RCC 7860 (cell line): ENCODE measurements at places on chromosomes 11 and 22.

DNA sequence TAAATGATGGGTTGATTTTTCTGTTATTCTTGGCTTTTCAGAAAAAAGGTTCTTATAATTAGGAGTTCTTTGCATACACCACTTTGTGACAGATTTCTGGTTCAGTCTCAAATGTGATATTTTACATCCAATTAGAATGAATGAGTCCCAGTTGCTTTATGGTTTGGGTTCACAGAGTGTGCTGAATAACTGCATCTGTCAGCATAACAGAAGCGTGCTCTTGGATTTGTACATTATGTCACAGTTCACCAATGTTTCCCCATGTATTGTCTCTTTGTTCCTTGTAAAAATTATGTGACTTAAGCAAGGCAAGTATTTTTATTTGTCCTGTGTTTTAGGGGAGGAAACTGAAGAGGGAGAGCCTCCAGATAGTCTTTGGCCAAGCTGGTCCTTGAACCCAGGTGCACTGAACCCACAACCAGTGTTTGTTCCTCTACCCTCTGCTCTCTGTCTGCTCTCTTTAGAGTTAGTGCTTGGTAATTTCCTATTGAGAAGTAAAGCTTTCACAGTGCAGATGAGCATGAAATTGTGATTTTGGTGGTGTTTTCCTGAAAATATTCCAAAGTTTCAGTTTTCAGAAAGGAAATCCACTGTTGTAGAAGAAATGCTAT is 107.5 kb downstream of the TBC1D22A start:
- no peak for DNase-seq

- DNase-seq = no peak
Observed at GRCh38 chr11:35887737-35888136, 56.1 kb upstream of the LDLRAD3 start.

DNA sequence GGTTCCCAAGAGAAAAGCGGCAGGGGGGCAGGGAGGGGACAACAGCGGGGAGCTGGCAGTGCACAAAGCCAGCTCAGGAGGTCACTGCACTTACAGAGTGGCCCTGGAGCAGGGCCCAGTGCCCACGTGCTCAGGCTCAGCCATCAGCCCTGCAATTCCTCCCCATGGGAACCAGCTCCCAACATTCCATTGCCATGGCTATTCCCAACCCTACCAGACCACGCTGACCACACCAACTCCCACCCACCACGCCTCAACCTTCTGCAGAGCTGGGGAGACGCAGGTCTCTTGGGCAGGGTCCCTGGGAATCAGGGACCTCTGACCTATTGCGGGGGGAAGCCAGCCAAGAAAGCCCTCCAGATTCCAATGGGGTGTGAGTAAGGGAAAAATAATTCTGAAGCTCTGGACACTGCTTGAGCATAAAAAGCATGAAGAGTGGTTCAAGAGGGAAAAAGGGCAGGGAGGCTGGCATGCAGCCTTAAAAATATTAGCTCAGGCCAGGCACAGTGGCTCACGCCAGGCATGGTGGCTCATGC is 38.3 kb upstream of the TFIP11 start:
- DNase-seq = peak; percentile 97

GRCh38 chr11:63986156-63986931 is at the start of gene OTUB1:
OTUB1 (plus strand) TSS chr11:63986438; CDS start chr11:63986457, 19 bp downstream.
- peak; percentile 75 for DNase-seq

- no peak for DNase-seq
Observed at GRCh38 chr11:77068457-77069335, 1.9 kb downstream of the CAPN5 start.

DNA sequence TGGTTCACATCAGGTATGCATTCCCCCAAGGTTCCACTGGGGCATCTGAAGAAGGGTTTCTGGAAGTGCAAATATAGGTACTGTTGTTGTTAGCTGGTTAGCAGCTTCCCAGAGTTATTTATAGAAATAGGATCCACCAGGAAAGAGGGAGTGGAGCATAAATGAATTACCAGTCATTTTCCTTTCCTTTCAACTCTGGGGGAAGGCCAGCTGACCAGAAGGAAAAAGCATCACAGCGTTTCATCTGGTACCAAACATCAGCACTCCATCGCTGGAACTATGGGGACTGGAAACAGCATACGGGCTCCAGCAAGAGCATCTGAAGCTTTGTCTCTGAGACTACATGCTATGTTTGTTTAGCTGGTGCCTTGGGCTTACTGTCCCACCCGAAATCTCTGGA is 378.2 kb upstream of the NARS2 start:
- DNase-seq = no peak

GRCh38 chr11:1879941-1880720 is 11.6 kb downstream of the PRR33 start:
- no peak for DNase-seq

GRCh38 chr11:117909611-117910382 is 19.4 kb downstream of the TMPRSS13 start:
- DNase-seq = no peak

- peak; percentile 69 for DNase-seq
Observed at GRCh38 chr11:5922749-5923426, 19.2 kb upstream of the OR56A3 start.

DNA sequence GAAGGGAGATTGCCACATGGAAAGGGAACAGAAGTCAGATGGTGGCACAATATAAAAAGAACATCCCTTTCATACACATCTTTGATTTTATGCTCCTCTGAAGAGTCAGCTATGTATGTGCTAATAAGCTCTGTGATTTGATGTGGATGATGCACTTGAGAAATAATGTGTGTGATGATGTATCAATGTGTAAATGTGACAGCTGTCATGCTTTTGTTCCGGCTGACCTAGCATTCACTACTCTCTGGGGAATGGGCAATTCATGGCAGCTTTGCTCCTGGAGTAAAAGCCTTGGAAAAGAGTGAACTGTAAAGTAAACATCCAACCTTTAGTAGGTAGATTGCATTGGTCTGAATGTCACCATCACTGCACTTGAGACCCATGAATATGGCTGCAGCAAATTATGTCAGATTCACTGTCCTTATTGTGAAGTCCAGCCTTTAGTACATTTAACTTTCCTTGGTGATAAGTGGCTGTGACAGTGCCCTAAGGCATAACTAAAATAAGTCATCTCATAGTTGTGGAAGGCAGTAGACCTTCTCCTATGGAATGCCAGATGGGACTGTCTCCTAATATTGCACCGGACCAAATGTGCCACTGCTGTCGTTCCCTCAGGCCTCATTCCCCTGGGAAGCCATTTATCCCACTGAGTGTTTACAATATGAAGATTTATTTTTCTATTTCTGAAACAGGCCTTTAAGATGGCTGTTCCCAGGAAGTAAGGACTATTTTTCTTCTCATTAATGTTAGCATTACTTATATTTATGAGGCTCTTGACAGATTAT is 178.2 kb upstream of the CCDC90B start:
- DNase-seq = no peak

DNA sequence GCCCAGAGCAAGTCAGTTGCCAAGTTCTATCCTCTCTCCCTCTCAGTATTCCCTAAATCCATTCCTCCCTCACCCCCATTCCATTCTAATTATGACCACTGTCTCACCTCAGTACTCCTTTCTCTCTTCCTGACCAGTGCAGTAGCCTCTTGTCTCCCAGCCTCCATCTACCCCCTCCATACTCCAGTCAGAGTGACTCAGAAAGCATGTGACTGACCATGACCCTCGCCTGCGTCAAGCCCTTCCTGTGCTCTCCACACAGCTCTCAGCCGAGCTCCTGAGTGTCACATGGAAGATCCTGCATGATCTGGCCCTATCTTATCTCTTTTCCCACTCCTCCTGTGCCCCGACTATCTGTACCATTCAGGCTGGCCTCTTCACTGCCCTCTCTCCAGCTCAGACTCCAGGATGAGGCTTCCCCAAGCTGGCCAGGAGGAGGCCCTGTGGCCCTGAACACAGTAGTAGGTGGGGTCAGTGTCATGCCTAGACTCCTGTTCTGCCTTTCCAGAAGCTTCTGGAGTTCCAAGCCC is 42.6 kb downstream of the NEU3 start:
- peak; percentile 81 for DNase-seq

DNA sequence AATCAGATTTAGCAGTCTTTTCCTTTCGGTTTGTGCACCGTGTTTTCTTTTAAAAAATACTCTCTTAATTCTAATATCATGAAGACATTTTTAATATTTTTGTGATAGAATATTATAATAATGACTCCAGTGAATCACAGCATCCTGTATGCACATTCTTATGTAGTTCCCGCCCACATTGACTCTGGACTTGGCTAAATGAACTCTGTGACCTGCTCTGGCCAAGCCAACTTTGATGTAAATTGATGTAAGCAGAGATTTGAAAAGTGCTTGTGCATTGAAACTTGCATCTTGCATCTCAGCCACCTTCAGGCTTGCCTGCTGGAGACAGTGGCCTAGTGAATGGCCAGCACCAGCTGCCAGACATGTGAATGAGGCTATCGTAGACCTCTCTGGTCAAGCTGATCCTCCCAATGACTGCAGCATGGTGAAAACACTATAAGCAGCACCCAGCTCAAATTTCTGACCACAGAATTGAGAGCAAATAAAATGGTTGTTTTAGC is 29.2 kb upstream of the PGM2L1 start:
- DNase-seq = no peak

DNA sequence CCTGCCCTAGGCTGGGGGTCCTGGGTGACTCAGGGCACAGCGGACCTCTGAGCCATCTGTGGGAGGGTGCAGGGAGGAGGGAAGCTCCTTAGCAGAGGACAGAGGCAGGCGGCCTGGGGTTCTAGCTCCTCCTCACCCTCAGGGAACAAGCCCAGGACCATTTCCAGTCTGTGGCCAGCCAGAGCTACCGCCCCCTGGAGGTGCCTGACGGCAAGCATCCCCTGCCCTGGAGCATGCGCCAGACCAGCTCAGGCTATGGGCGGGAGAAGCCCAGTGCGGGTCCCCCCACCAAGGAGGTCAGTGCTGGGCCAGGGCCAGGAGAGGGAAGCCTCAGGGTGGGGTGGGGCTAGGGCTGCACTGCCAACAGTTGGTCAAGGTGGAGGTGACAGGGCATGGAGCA is 26.0 kb upstream of the LRRC10B start:
- DNase-seq = no peak

DNA sequence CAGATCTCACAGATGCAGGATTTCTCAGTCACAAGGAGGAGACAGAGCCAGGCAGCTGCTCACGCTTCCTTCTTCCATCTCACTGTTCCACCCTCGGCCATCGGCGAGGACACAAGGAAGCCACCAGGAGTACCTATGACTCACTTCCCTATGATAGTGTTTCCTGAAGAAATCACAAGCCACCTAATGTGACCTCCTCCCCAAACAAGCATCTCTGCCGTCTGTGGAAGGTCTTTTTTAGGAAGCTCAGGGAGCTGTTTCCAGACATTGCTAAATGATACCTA is 672.7 kb downstream of the TBC1D22A start:
- DNase-seq = no peak

DNA sequence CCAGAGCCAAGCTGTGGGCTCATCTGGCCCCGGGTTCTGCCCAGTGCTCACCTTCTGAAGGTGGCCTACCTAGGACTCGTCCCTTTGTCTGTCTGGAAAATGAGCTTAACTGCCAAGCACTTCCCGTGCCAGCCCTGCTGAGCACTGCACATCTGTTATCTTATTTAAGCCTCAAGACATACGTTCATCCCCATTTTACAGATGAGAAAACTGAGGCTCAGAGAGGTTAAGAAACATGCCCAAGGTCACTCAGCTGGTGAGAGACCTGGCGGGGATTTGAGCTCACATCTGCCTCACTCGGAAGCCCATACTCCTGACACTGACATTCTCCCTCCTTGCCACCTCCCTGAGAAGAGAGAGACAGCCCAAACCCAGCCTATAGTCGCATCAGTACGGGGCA is 226.2 kb downstream of the MN1 start:
- DNase-seq = no peak
